Neural progenitor cell (in vitro differentiated cells): ENCODE measurements at places on chromosomes 4 and X.

DNA sequence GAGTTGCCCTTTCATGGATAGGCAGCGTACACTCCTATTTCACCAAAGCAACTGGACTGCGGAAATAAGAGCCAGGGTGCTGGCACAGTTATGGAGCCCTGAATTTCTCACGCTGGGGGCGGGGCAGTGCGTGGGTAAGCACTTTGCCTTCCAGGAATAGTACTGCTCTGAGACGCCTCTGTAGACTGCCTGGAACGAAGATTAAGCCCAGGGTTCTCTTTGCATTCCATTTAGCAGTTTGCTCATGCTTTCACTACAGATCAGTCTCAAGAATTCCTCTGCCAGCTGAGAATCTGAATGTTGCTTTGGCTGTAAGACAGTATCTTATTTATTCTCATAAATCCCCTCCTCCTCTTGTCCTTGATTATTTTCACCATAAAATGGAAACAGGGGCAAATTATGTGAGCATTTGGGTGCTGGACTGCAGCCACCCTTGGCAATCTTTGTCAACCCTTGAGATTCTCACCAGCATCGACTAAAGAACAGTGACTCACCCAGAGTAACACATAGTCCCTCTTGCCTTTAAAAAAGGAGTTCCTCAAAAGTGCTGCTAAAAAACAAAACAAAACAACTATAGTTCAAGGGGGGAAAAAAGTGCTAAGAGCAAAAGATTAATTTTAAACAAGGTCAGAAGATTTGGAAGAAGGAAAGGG lies 88.9 kb upstream of the CITED1 start:
- peak; percentile 19 for DNase-seq

GRCh38 chr4:94351319-94351718 lies 8.7 kb upstream of the HPGDS start:
- no peak for DNase-seq

DNA sequence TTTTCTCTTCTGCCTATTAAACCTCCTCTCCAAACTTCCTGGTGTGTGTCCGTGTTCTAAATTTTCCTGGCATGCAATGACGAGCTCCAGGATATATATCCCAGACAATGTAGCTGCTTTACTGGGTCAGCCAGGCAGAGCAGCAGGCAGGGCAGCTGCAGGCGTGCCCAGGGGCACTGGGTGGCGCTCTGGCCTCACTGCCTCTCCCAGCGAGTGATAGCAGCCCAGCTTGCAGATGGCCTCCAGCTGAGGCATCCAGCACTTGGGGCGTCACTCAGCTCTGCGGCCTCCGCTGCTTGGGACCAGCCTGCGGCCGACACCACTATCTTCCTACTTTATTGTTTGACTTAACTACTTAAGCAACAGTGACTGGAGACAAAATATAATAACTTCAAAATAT lies 23.0 kb upstream of the UBA6 start:
- peak; percentile 25 for DNase-seq

GRCh38 chr4:16384576-16384975 lies 158.3 kb upstream of the TAPT1 start:
- DNase-seq: peak; percentile 12

- no peak for DNase-seq
Observed at GRCh38 chr4:15188605-15189539, 186.6 kb downstream of the CPEB2 start.

- no peak for DNase-seq
Observed at GRCh38 chrX:2351999-2352995, 148.5 kb downstream of the DHRSX start.

GRCh38 chr4:99640676-99641075 lies 17.0 kb downstream of the C4orf54 start:
- peak; percentile 50 for DNase-seq

- no peak for DNase-seq
Observed at GRCh38 chr4:52369649-52370048, 289.5 kb downstream of the USP46 start.

DNA sequence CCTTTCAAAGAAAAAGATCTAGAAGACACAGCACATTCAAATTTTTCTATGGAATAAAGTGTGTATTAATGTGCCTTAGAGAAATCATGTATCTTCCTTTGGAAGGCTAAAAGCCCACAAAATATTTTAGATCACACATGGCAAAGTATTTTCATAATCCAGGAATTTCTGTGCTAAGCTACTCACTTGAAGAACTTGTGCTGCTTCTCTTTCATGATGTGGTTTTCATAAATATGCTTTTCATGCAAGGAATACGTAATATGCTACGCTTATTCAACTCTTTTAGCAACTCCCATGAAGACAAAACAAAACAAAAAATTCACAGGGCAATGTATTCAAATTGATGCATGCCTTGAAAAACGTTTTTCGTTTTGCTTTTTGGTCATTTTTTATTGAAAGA lies 125.6 kb downstream of the ARHGAP24 start:
- DNase-seq: no peak

GRCh38 chrX:84956304-84956703 lies 47.4 kb upstream of the APOOL start:
- DNase-seq: no peak

- no peak for DNase-seq
Observed at GRCh38 chr4:40165916-40166315, 30.9 kb upstream of the RHOH start.

DNA sequence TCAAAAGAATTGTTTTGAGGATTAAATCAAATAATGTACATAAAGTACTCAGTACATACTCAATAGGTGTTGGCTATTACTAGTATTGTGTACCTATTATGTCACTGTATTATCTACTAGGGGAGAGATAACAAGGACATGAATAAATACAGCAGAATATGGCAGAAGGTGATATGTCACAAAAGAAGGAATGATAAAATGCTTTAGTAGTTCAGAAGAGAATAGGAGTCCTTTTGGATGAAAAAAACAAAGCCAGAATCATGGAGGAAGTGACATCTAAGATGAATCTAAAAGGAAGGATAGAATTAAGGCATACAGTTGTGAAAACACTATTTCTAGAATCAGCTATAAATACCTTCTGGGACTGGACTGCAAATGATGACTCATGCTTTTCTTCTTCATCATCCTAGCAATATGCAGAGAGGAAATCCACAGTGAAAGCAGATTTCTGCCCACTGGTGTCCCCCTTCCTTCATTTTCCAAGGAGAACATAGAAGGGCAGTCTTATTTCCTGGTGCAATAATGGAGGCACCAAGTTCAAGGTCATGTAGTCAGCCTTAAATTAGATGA lies 98.7 kb downstream of the GLUD2 start:
- DNase-seq: no peak

DNA sequence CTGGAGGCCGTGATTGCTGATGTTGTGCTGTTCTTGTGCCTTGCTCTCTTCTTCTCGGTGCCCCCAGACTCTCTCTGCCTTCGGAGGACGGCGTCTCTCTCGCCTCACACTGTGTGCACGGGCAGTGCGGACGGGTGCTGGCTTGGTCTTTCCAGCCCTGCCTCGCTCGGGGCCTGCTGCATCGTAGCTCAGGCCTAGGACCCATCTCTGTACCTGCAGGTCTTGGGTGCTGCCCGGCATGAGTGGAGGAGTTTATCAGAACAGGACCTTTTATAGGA lies 18.2 kb downstream of the RGS12 start:
- DNase-seq: no peak

- no peak for DNase-seq
Observed at GRCh38 chr4:2850966-2851798, 7.5 kb downstream of the ADD1 start.

DNA sequence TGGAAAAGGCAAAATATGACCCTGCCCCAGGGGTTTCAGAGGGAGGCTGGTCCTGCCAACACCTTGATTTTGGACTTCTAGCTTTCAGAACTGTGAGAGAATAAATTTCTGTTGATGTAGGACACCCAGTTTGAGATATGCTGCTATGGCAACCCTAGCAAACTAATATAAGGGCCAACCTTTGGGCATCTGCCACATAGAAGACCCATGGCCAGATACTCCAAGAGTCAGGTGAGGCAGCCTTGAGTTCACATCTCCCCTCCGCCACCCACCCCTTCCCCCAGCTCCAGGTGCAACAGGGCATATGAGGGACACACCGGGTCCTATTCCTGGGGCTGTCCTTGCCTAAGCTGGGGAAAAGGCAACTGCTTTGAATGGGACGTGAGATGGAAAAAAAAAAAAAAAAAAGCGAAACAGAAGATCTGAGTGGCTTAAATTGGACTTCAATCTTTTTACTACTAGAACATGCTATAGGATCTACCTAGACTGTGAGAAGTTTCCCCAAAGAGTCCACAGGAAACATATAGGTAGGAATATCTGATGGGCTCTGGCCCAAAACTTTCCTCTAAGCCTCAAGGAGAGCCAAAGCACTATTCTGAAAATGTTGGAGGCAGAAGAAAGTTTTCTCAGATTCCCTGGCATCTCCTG lies 56.5 kb upstream of the PROM1 start:
- no peak for DNase-seq

GRCh38 chr4:75069493-75070074 lies 136.7 kb downstream of the PARM1 start:
- DNase-seq: no peak

DNA sequence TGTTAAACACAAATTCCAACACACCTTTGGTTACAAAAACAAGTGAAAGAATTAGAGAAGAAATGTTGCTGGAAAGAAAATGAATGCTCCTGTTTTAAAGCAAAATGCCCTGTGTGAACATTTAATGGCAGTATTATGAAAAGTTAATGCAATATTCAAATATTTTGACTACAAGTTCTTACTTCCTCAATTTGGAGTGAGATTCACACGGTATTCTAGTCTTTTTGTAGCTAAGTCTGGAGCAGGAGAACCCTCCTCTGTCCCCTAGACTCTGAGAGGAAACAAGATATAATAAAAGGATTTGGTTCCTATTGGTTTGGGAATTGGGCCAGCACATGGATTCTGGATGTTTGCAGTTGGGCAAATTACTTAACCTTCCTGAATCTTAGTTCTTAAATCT lies 12.7 kb downstream of the MAD2L1 start:
- DNase-seq: no peak

- DNase-seq: no peak
Observed at GRCh38 chrX:18607966-18608365, 63.9 kb downstream of the RS1 start.
